ENCODE measurements at places on chromosomes 12 and 14. TPM values are rescaled to one million over a fixed set of nuclear protein-coding genes. Genes with fewer than 3 reads are reported as not detected.

Gene ZDHHC17
- 19.2 TPM for total RNA-seq

Gene SLCO1A2
- not detected for total RNA-seq

Gene AQP6
- total RNA-seq: not detected

Gene KRT80
- total RNA-seq: 0.05 TPM

Gene CCDC175
- not detected for total RNA-seq

Gene TCL1A
- total RNA-seq: 109 TPM

Gene AGAP2
- 17.9 TPM for total RNA-seq

Gene IL31
- not detected for total RNA-seq

Gene SLC5A8
- total RNA-seq: not detected

DNA sequence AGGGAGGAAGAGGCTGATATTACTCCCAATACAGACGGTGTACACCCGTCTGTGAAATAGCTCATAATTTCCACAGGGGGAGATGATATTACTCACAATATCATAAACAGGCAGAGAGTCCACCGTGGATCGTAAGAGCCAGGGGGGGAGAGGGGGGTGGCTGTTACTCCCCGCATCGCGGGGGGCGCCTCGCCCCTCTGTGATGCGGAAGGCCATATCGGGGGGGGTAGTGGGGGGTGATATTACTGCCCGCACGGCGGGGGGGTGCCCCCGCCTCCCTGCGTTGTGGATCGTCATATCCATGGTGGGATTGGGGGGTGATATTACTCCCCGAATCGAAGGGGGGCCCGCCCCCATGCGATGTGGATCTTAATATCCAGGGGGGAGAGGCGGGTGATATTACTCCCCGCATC, 91.9 kb downstream of the FRMD6 start:
- no peak for DNase-seq

- no peak for DNase-seq
These were observed 1212.0 kb downstream of the GALC start for GRCh38 chr14:86780876-86781510.

DNA sequence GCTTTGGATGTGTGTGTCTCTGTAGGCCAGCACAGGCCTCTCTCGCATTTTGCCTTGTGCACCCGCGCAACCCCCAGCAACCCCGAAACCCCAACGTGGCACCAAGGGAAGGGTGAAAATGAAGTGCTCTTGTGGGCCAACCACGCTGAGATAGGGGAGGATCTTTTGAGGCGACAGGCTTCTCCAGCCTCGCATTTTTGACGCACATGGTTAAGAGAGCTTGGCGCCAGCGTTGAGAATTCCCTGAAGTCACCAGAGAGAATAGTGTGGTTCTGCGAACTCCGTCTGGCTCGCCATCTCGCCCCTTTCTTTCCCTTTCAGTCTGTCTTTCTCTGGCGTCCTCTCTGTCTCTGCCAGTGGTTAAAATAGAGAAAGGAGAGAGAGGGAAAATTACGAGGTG, 1.9 kb upstream of the TBX3 start:
- DNase-seq: no peak

DNA sequence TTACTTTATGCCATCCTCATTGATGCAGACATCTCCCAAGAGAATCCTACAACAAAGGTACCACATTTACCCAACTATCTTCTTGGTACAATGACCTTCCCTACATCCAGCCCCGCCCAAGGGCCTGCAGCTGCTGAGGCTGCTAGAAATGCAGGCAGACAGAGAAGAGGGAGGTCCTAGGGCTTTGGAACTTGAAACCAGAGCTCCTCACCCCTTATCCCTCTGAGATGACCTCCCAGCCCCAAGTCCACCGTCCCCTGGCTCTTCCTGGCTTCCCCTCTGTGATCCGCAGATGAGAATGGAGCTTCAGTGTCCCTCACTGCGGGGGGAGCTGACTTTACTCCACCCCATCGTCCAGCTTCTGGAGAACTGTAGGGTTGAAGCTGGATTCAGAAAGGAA, 1.6 kb upstream of the TNFRSF1A start:
- DNase-seq: no peak

GRCh38 chr12:65411171-65411570, 132.7 kb downstream of the MSRB3 start:
- no peak for DNase-seq

- no peak for DNase-seq
These were observed 102.1 kb downstream of the TMEM117 start for GRCh38 chr12:43937947-43938346.

DNA sequence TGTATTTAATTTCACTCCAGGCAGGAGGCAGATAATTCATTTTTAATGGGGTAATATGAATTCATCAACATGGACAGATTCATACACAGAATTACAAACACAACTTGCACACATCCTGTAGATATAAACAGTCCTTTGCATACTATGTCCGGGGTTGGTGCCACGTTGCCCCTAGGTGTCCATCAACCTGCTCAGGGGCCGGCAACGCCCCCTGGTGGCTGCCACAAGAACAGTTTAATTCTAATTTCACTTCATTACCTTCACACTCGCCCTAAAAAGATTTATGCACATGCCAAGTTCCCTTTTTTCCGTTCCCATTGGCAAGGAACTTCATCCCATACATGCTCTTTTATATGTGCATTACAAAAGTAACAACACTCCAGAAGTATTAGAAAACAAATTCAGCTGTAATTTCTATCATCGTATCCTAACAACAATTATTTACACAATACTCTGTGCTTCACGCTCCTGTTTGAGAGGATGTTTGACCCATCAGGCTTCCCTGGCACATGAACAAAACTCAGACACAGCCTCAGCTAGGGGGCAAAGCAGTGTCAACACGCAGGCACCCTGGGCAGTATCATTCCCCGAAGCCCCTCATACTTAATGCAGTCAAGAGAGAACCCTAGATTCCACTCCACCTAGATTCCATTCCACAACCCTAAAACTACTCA, 15.5 kb downstream of the MANSC1 start:
- peak; percentile 19 for DNase-seq

DNA sequence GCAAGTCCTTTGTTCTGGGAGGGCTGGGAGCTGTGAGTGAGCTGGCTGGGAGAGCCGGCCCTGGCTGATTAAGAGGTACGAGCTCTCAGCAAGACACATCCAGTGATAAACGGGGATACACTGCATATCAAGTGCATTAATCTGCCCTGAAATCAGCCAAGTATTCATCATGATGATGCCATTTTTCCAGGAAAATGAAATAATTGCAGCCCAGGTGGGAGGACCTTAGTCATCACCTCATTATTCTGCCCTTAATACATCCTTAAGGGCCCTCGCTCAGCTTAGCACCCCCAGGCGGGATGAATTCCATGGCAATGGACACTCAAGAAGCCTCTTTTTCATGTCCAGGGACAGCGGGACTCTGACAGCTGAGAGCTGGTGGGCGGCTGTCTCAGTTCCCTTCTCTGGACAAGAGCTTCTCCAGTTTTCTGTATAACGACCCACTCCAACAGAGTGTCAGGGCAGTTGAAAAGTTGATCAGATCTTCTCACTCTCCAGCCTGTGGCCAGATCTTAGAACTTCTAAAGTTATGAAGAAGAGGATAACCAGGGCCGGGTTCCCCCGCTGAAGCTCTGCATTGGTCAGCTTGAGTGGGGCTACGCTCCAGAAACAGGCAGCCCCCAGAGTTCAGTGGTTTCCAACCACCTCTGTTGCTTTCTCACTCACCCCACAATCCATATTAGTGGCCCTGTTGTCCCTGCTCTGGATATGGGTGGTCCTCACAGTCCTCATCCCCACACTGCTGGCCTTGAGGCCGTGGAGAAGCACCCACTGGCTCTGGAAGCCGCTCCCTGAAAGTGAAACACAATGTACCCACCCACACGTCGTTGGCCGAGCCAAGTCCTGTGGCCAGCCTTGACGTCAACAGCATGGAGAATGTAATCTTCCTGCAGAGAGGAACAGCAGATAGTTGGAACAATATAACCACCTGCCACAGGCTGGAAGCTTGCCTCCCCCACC, 306.2 kb upstream of the DIO3 start:
- DNase-seq: no peak

DNA sequence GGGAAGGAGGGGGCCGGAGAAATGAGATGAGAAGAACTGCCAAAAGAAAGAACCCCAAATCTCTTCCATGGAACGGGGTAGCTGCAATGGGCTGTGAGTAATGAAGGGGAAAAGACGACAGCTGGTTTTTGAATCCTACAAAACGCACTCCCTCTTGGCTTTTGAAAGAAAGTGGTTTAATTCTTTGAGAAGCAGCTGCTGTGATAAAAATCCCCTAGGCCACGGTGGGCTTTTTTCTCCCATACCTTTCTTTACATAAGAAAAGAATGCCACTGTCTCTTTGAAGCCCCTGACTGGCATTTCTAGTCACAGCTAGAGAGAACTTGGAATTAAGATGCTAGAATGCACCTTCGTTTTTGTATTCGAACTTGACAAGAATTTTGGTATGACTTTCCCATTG, 486.1 kb downstream of the GLT1D1 start:
- DNase-seq: no peak

- DNase-seq: no peak
These were observed 149.6 kb upstream of the DYRK2 start for GRCh38 chr12:67498991-67499390.

- DNase-seq: no peak
These were observed 160.4 kb upstream of the NOS1 start for GRCh38 chr12:117521867-117522266.

DNA sequence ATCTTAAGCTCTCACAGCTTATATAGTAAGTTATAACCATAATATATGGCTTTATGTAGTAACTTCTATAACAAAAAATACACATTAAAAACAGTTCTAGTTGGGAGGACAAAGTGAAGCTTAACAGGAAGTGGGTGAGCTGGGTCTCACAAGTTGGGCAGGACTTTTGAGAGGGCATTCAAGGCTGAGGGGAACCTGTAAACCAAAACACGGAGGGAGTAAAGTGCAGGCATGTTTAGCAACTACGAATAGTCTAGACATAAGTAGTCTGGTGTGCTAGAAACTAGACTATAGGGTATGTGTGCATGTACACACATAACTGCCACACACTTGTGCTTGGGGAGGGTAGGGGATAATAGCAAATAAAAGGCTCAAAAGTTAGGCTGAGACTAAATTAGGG, 14.2 kb upstream of the NEK9 start:
- no peak for DNase-seq

DNA sequence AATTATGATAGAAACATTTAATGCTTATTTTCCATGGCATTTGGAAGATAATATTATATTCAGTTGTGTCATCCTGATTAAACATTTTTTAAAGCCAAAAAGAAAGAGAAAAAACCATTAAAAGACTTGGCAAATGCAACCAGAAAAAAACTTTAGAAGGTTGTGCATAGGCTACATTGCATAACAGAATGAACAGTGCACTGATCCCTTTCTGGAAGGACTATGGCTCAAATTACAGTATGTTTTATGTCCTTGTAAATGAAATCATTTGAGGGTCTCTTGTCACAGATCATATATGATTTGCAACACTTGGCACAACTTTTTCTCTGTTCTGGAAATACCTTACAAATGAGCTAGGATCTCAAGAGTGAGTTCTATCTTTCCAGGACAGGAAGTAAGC, 275.2 kb upstream of the FLRT2 start:
- DNase-seq: no peak

DNA sequence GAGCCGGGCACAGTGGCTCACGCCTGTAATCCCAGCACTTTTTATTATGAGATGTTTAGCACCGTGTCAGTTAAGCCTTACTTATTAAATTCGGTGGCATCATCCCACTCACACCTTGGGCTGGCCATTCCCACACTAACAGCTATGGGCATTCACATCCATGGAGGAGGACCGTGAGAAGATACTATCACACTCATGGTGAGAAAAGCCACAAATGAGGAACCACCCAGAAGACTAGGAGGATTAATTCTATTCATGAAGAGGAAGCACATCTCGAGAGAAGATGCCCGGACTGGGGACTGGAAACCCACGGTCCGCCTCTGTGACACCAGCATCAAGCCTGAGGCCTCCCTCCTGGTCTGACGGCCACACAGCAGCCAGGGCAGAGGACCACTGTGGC, 4.9 kb downstream of the CDC42BPB start:
- peak; percentile 53 for DNase-seq

DNA sequence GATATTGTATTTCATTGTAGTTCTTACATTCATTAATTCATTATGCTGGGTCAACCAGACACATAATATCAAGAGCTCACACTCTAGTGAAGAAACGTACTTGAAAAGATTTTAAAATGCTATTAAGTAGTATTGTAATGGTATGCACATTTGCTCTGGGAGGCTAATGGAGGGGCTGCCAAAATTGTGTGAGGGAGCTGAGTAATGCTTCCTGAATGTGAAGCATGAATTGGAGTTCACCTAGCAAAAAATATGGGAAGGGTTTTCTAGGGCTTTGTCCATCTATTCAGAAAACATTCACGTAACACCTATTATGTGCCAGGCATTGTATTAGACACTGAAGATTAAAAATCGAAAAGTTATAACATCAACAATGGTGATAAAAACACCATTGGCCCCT, 403.8 kb upstream of the PDE3A start:
- no peak for DNase-seq

DNA sequence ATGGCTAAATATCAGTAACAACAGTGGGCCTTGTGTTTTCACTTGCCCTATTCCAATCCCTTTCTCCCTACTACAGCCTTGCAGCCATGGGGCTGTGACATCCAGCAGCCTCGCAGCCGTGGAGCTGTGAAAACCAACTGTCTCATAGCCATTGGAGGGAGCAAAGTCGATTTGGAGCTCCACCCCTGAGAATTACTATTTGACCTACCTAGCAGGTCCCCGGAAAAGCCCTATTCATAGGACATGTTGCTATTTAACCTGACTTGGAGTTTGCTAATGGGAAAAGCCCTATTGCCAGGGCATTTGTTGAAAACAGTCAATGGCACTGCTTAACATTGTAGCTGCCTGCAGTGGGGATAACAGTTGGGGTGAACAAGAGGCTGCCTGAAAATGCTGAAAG, 33.3 kb downstream of the ERG28 start:
- DNase-seq: no peak

DNA sequence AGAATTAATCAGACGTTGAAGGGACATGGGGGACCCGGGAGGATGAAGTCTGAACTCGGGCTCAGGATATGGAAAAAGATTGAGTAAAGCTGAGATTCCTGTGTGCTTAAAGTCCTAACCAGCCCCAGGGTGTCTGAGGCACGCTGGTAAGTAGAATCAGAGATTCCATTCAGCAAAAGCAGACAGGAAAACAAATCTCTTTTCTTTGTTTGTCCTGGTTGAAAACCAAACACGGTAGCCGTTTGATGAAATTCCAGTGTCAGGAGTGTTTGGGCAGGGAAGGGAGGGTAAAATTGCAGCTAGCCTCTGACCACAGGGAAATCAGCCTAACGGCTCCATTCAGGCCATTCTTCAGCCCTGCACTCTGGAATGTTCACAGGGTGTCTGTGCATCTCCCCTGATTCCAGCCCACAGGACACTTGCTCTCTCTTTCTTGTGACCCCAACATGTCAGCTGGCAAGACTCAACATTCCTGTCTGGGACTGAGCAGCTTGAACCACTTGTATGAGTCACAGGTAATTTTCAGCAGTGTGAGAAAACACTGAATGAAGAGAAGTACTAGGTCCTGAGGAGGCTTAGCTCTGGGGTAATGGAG, 31.0 kb downstream of the NINJ2 start:
- no peak for DNase-seq

- DNase-seq: no peak
These were observed 69.6 kb downstream of the SLC41A2 start for GRCh38 chr12:104888481-104888880.

- DNase-seq: no peak
These were observed 199.5 kb downstream of the NUAK1 start for GRCh38 chr12:105939181-105939721.

Data from GM12878 (cell line).